ENCODE measurements at places on chromosomes 4 and X.

DNA sequence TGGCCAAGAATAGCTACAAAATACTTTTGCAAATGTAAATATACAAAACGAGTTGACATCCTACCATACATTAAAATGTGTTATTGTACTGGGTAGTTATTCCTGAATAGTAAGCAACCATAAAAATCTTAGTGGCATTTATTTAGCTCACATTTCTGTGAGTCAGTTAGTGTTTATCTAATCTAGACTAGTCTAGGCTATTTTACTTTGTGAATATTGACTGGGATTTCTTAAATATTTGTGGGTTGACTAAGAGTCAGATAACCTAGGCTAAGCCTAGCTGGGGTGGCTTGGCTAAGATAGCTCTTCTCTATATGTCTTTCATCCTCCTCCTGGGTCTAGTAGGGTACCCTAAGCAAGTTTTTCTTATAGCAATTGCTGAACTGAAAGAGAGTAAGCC lies 543.8 kb upstream of the DIAPH2 start:
- DNase-seq, result no peak

DNA sequence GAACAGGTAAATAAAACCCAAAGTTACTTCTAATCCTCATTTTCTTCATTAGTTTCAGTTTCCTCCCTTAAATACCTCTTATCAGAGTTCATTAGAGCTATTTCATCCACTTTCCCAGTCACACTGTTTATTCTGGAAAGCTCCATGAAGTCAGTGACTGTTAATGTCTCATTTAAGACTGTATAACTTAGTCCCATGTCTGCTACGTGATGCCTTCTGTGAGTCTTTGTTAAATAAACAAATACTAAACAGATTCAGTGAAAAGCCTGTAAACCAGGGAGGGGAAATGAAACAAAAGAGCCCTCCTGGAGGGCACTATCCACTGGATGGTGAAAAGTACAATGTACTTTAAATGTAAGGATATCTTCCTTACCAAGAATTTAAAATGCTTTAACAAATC lies 24.7 kb downstream of the ACE2 start:
- no peak for DNase-seq

DNA sequence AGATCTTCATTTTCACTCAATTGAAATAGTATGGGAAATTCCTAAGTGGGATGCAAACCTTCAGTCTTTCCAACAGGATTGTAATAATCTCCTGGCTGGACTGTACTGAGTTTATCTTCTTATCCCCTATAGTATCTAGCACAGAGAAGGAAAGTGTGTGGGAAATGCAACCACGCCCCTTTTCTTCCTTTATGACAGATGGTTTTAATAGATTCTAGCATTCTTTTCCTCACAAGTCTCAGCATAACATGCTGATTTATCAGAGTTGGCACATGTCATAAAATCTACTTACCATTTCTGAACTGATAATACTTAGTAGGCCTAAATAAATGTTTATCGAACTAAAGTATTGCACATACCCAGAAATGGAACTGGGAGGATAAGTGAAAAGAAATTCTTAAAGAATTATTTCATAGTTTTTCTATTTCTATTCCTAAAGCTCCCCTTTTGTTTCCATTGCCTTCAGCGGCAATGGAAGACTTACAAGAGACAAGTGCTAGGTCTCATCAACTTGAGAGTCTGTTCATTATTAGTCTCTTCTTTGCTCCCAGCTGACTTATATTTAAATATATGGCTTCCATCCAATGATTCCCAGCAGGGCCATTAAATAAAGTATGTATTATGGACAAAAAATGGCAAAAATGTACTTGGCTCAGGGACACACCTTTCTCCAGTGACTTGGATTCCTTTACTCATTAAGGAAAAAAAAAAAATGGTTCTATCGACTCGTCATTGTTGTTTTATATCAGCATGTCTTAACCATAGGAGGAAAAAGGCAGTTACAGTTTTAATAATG lies 484.5 kb downstream of the IL1RAPL1 start:
- no peak for DNase-seq

- no peak for DNase-seq
Measured at GRCh38 chrX:46812445-46812844, 24.4 kb upstream of the RP2 start.

DNA sequence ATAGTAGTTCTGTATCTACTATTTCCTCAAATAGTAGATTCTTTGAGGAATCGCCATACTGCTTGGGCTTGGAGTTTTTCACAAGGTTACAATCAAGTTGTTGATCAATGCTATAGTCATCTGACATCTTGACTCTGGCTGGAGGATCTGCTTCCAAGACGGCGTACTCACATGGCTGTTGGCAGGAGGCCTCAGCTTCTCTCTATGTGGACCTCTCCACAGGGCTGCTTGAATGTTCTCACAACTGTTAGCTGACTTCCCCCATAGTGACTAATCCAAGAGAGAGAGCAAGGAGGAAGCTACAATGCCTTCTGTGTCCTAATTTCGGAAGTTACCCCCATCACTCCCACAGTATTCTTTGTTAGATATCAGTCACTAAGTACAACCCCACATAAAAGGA lies 10.3 kb downstream of the EGFL6 start:
- DNase-seq, result no peak

DNA sequence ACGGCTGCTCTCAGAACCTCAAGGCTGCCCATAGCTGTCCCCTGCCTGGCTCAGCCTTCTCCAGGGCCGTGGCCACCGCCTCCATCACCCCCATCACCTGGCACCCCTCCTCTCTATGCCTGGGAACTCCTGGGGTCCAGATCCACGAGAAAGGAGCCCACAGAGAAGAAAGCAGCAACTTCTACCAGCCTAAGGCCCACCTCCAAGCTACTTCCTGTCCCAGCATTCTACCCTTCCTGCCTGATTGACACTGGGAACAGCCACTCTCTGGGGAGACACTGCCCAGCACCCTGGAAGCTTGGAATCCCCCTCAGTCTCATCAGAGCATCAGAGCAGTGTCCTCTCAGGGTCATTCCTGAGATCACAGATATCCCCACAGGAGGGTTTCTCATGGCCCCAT lies 36.9 kb upstream of the PROM1 start:
- no peak for DNase-seq

GRCh38 chrX:115966920-115967319 lies 203.6 kb upstream of the AGTR2 start:
- no peak for DNase-seq

DNA sequence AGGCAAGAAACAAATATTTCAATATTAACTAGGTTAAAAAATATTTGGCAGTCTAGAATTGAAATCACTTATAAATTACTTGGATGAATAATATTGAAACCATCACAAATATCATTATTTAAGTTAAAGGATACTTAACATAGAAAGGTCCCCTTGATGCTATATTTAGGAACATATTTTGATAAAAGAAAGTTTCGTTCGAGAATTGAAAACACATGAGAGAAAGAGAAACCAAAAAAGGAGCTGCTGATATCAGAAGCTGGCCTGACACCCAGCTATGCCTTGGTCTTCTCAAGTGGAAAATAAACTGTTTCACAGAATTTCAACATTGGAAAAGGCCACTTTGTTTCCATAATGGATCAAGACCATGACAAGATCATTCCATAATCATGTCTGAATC lies 762.4 kb downstream of the DMD start:
- no peak for DNase-seq
